ENCODE measurements at places on chromosomes 2 and 18. TPM values are rescaled to one million over a fixed set of nuclear protein-coding genes. Genes with fewer than 3 reads are reported as not detected.

Gene ALPI
- total RNA-seq, result not detected

Gene SESTD1
- total RNA-seq, result 23.7 TPM

Gene ADI1
- total RNA-seq, result 64.3 TPM

Gene DYNAP
- not detected for total RNA-seq

Gene BOLL
- total RNA-seq, result not detected

Gene ASXL2
- 14.4 TPM for total RNA-seq

Gene TTC21B
- total RNA-seq, result 4.8 TPM

Gene CLEC4F
- not detected for total RNA-seq

Gene MYL1
- total RNA-seq, result not detected

Gene AGAP1
- 24.3 TPM for total RNA-seq

Gene ANTXR1
- total RNA-seq, result 134 TPM

Gene CMPK2
- 1.1 TPM for total RNA-seq

Gene KRTCAP3
- total RNA-seq, result 0.76 TPM

Gene LGALSL
- 7.7 TPM for total RNA-seq

Gene TMEM247
- not detected for total RNA-seq

Data from A549 treated with CORT108297 at 1 μM for 4 hours (cell line).